Type B pancreatic cell (in vitro differentiated cells): ENCODE measurements at places on chromosomes 1 and 21. TPM values are rescaled to one million over a fixed set of nuclear protein-coding genes. Genes with fewer than 3 reads are reported as not detected.

GRCh38 chr1:59018860-59019259 is 235.0 kb upstream of the JUN start:
- H3K27me3 ChIP-seq, result no peaks in the 10 kb centered on the region
- H3K36me3 ChIP-seq, result peaks cover 3% of the 10 kb centered on the region
- DNase-seq, result no peak
- no peak overlapping the region for H3K27ac ChIP-seq
- H3K4me3 ChIP-seq, result no peak overlapping the region

GRCh38 chr1:196777603-196778002 is 3.0 kb downstream of the CFHR3 start:
- H3K36me3 ChIP-seq, result no peaks in the 10 kb centered on the region
- H3K4me1 ChIP-seq, result no peaks in the 10 kb centered on the region
- no peaks in the 10 kb centered on the region for H3K27me3 ChIP-seq
- no peak overlapping the region for H3K27ac ChIP-seq

- H3K27ac ChIP-seq, result no peak overlapping the region
- peaks cover 8% of the 10 kb centered on the region for H3K36me3 ChIP-seq
- no peak for DNase-seq
- H3K4me3 ChIP-seq, result no peak overlapping the region
- peaks cover 1% of the 10 kb centered on the region for H3K4me1 ChIP-seq
Observed at GRCh38 chr1:184604152-184604900, 150.3 kb downstream of the EDEM3 start.

GRCh38 chr21:46189959-46190490 is 5.8 kb upstream of the SPATC1L start:
- DNase-seq, result no peak
- H3K4me1 ChIP-seq, result peaks cover 21% of the 10 kb centered on the region
- H3K27ac ChIP-seq, result no peak overlapping the region
- H3K27me3 ChIP-seq, result no peaks in the 10 kb centered on the region

GRCh38 chr1:234212764-234213657 is 160.2 kb upstream of the COA6 start:
- H3K36me3 ChIP-seq, result peaks cover 5% of the 10 kb centered on the region
- peaks cover 62% of the 10 kb centered on the region for H3K27me3 ChIP-seq
- no peak for DNase-seq
- peak overlapping the region; percentile 85 for H3K4me3 ChIP-seq
- H3K4me1 ChIP-seq, result peaks cover 9% of the 10 kb centered on the region

GRCh38 chr21:41289431-41289830 is 27.2 kb upstream of the FAM3B start:
- no peak overlapping the region for H3K4me3 ChIP-seq
- H3K27ac ChIP-seq, result no peak overlapping the region
- DNase-seq, result no peak
- H3K4me1 ChIP-seq, result no peaks in the 10 kb centered on the region
- no peaks in the 10 kb centered on the region for H3K36me3 ChIP-seq

GRCh38 chr1:59678040-59678439 is 136.7 kb upstream of the HOOK1 start:
- no peaks in the 10 kb centered on the region for H3K36me3 ChIP-seq
- H3K4me3 ChIP-seq, result peak overlapping the region; percentile 30
- peaks cover 61% of the 10 kb centered on the region for H3K4me1 ChIP-seq
- H3K27ac ChIP-seq, result peak overlapping the region; percentile 74
- DNase-seq, result no peak

- peaks cover 25% of the 10 kb centered on the region for H3K4me1 ChIP-seq
- no peak for DNase-seq
- H3K27me3 ChIP-seq, result no peaks in the 10 kb centered on the region
- H3K27ac ChIP-seq, result peak overlapping the region; percentile 52
Observed at GRCh38 chr1:32337855-32338636, 2.0 kb upstream of the MARCKSL1 start.

GRCh38 chr21:32308696-32309095 is 10.0 kb downstream of the MRAP start:
- H3K4me3 ChIP-seq, result no peak overlapping the region
- DNase-seq, result peak; percentile 31
- H3K36me3 ChIP-seq, result peaks cover 10% of the 10 kb centered on the region
- H3K27me3 ChIP-seq, result no peaks in the 10 kb centered on the region

GRCh38 chr1:223074445-223075300 is 68.4 kb downstream of the TLR5 start:
- H3K27ac ChIP-seq, result no peak overlapping the region
- no peak overlapping the region for H3K4me3 ChIP-seq
- no peaks in the 10 kb centered on the region for H3K36me3 ChIP-seq
- H3K27me3 ChIP-seq, result peaks cover 12% of the 10 kb centered on the region
- peaks cover 7% of the 10 kb centered on the region for H3K4me1 ChIP-seq

DNA sequence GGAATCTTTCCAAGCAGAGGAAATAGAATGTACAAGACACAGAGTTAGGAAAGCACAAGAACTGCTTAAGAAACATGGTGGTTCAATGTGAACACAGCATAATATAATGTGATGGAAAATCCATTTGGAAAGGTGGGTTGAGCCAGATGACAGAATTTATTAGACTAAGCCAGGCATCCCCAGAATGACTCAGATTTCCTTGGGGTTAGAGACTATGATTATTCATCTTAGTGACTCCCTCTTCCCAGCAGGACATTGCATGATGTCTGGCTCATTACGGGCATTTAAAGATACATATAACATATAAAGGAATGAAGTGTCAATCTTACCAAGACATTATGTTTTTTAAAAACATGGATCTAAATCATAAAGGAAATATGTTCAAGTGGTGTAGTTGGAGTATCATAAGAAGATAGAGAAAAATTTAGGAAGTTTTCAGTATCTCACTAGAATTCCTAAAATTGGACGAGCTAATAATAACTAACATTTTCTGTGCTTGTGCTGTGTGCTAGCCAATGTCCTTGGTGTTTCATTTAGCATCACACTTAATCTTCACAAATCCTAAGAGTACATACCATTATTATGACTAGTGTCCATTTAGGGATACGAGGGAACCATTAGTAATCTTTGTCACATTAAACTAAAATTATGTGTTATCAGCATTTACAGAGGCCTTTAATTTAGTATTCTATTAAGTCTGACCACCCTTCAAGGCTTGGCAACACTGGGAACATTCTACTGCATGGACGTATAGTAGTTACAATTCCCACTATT is 41.0 kb upstream of the ST6GALNAC5 start:
- no peaks in the 10 kb centered on the region for H3K36me3 ChIP-seq
- H3K27ac ChIP-seq, result no peak overlapping the region
- peaks cover 8% of the 10 kb centered on the region for H3K4me1 ChIP-seq
- H3K27me3 ChIP-seq, result peaks cover 6% of the 10 kb centered on the region
- DNase-seq, result no peak

DNA sequence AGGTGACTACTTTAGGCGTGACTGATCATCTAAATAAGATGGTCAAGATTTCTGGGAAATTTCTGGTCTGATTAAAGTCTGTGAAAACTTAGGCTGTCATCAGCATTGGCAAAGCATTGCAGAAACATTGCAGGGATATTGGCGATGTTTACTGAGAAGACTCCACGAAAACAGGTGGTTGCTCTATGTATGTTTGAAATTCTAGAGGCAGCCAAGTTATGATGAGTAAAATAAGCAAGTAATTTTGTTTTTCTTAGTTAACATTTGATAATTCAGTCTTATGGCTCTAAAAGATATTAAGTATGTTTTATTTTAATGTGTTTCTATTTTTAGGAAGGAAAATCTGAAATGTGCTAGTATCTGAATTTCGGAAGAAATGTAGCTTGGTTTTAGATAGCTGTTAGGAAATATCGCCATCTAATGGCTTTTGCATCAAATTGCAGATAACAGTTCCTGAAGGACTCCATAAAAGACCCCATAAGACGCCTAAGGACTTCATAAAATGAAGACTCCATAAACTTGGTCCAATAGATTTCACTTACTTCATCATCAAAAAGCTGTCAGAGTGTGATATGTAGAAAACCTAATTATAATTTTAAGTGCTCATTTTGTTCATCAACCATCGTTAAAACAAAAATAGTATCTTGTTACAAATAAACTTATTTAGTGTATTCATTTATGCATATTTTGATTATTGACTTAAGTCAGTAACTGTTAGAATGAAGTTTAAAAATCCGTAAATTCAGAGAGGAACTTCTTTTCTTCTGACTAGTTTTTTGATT is 344.6 kb downstream of the RYR2 start:
- H3K27me3 ChIP-seq, result peaks cover 3% of the 10 kb centered on the region
- no peak overlapping the region for H3K27ac ChIP-seq
- H3K4me1 ChIP-seq, result peaks cover 10% of the 10 kb centered on the region
- H3K4me3 ChIP-seq, result no peak overlapping the region

DNA sequence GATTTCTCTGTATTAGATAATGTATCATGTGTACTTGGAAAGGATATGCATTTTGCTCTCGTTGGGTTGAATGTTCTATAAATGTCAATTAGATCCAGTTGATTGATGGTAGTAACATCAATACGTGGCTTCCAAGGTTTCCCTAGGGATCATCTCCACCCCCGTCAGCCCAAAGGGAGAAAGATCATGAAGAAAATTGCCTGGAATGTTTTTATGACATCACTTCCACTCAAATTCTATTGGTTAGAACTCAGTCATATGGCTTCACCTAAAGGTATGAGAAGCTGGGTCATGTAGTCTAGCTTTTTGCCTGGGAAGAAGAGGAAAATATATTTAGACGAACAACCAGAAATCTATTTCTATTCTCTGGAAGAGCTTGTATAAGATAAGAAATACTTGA is at the start of gene C1orf185:
TSS of gene C1orf185 (plus strand) at position 253 of the 400 bp plus-strand sequence. CDS start at position 259, 6 bp downstream.
- H3K36me3 ChIP-seq, result no peaks in the 10 kb centered on the region
- no peak within 1 kb of the TSS for H3K4me3 ChIP-seq

DNA sequence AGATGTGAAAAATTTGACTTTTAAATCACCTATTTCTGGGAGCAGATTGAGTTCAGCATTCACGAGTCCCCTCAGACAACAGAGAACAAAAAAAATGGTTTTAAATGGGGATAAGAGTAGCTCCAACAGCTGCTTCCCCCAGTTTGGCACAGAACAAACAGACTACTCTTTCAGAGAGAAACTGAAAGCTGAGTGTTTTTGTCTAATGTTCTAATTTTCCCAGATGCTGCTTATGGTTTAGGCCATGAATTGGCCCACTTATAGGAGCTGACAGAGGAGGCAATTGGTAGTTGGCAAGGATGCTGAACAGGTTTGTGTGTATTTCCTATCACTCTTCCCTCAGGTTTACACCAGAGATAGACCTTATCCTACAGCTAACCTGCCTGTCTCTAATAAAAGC is 1637.4 kb upstream of the PRMT6 start:
- no peak overlapping the region for H3K4me3 ChIP-seq
- no peaks in the 10 kb centered on the region for H3K36me3 ChIP-seq
- no peak overlapping the region for H3K27ac ChIP-seq
- no peaks in the 10 kb centered on the region for H3K27me3 ChIP-seq
- no peak for DNase-seq

- no peak for DNase-seq
- H3K4me1 ChIP-seq, result peaks cover 7% of the 10 kb centered on the region
- H3K36me3 ChIP-seq, result no peaks in the 10 kb centered on the region
Observed at GRCh38 chr1:154463512-154463990, 38.5 kb upstream of the TDRD10 start.

DNA sequence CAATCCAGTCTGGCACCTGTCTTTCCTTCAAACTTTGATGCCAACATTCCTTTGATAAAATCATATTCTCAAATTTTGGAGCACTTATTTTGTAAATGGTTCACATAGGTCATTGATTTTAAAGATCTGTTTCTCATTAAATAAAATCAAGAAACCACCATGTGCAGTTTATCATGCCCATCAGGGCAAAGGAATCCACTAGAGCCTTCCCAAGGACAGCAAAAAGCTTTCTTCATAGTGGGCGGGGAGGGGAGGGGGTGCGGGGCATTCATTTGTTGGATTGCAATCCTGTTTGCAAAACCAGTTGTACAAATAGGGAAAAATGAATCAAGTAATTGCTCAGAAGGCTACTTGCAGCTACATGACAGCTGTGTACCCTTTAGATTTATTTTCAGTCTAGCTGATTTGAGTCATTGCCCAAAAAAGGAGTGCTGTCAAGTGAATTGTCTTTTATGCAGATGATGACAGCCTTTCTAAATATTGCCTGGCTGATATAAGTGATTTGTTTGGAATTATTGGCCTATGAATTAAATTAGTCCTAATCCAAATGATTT is 23.0 kb downstream of the LRRC8B start:
- H3K27me3 ChIP-seq, result no peaks in the 10 kb centered on the region
- no peak overlapping the region for H3K27ac ChIP-seq
- H3K36me3 ChIP-seq, result no peaks in the 10 kb centered on the region
- H3K4me3 ChIP-seq, result no peak overlapping the region
- no peaks in the 10 kb centered on the region for H3K4me1 ChIP-seq

DNA sequence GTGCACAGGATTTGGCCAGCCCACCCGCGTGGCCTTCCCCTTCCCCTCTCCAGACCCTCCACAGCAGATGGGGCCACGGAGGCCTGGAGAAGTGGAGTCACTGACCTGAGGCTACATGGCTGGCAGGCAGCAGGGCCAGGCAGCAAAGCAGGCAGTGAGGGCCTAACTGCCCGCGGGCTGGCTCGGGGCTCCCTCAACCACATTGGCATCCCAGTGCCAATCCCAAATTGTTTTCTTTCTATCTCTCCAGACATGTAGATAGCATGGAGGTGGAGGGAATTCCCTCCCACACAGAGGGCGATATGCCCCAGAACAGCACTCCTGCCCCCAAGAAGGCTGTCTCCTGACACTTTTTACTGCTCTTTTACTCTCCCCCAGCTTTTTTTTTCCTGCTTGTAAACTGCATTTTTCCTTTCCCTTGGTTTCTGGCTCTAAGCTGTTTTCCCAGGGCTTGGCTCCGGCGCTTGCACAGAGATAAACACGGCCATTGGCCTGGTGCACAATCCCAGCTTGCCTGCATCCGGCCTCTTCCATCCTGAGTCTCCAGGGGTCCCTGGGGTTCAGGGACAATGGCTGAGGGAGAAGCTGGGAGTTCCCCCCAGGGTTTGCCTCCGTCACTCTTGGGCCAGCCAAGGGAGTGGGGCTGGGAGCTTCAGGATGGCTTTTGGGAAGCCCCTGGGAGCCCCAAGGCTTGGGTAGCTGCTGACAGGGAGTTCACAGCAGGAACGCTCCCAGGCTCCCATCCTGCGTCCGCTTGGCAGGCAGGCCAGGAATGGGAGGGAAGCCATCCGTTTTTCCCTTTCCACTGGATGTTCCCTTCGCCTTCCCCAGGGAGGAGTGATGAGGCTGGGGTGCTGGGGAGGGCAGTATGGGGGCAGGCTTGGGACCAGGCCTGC is 7.0 kb downstream of the EPHX1 start:
- DNase-seq, result no peak
- H3K36me3 ChIP-seq, result no peaks in the 10 kb centered on the region
- H3K4me3 ChIP-seq, result no peak overlapping the region
- no peaks in the 10 kb centered on the region for H3K27me3 ChIP-seq
- no peak overlapping the region for H3K27ac ChIP-seq

GRCh38 chr1:58755468-58755872 is 28.4 kb downstream of the JUN start:
- no peak overlapping the region for H3K27ac ChIP-seq
- H3K4me3 ChIP-seq, result no peak overlapping the region
- no peaks in the 10 kb centered on the region for H3K27me3 ChIP-seq
- DNase-seq, result no peak
- no peaks in the 10 kb centered on the region for H3K36me3 ChIP-seq

- DNase-seq, result no peak
- no peak overlapping the region for H3K27ac ChIP-seq
- peaks cover 11% of the 10 kb centered on the region for H3K4me1 ChIP-seq
- H3K36me3 ChIP-seq, result no peaks in the 10 kb centered on the region
- H3K27me3 ChIP-seq, result no peaks in the 10 kb centered on the region
- H3K4me3 ChIP-seq, result no peak overlapping the region
Observed at GRCh38 chr1:161139766-161140165, 7.3 kb upstream of the DEDD start.

- no peak overlapping the region for H3K4me3 ChIP-seq
- DNase-seq, result no peak
- no peak overlapping the region for H3K27ac ChIP-seq
- peaks cover 36% of the 10 kb centered on the region for H3K36me3 ChIP-seq
- no peaks in the 10 kb centered on the region for H3K27me3 ChIP-seq
- no peaks in the 10 kb centered on the region for H3K4me1 ChIP-seq
Observed at GRCh38 chr1:93221913-93222312, 41.4 kb downstream of the CCDC18 start.

Gene E2F2
- 8.4 and 9.4 TPM in 2 replicates for total RNA-seq

Gene PTCH2
- 1.6 and 3.4 TPM in 2 replicates for total RNA-seq

Gene ERICH3
- total RNA-seq, result 0.24 and 0.29 TPM in 2 replicates

Gene WDR64
- not detected in 2 replicates for total RNA-seq

Gene TRIM58
- total RNA-seq, result 0.17 and 0.81 TPM in 2 replicates
